Activated CD8-positive, alpha-beta memory T cell treated with anti-CD3 and anti-CD28 coated beads for 1 hour (primary cell): ENCODE measurements at places on chromosomes 5 and 9.

DNA sequence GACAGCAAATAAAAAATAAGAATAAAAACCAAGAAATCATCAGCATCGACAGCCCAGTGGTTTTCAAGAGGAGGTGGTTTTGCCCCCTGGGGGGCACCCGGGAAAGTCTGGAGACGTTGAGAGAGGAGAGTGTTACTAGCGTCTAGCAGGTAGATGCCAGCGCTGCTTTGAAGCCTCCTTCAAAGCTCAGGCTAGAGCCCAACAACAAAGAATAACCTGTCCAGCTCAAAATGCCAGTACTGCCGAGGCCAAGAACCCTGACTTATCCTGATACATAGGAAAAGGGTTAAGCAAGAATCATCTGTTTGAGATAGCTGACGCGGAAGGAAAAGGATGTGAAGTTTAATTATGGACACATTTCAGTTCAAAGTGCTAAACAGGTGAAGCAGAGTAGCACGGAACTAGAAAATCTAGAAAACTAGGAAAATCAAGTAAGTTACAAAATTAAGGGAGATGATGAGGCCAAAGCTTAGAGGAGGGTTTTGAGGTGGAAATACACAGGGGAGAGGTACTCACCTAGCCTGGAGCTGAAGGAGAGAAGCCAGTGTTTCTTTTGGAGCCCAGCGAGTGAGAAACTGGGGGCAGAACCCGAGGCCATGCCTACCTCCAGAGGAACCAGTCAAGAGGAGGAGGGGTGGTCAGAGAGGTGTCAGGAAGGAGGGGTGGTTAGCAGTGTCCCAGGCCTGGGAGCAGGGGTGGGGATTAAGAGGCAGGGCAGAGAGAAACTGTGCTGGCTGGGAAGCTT is 121.0 kb upstream of the RETREG1 start:
- no peak for DNase-seq

DNA sequence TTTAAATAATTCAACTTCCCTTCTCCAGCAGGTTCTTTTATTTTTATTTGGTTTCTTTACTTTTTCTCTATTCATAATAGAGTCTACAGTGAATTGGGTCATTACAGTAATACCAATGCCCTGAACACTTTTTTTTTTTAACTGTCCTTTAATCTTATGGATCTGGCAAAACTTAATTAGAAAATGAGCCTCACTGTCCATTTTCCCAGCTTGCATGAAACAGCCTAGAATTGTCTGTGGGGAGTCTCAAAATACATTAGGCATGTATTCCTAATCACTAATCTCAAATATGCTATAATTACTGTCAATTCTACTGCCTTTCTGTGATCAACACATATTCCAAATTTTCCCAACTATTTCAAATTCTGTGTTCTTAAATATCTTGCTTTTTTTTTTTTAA is 406.8 kb downstream of the ANXA1 start:
- DNase-seq: no peak

DNA sequence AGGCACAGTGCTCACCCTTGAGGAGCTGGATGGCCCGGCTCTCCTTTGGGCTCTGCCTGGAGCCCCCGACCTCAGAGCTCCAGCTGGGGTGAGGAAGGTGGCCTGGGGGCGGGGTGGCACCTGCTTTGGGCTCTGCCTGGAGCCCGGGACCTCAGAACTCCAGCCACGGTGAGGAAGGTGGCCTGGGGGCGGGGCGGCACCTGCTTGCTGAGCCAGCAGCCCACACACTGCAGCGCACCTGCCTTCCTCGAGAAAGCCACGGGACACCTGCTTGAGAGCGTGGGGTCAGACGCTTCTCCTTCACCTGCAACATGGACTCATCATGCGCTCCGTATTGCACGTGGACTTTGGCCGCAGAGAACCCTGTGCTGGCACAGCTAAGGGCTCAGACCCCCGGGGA is 51.8 kb downstream of the IRX2 start:
- DNase-seq: no peak

- DNase-seq: no peak
These were observed 359.6 kb upstream of the SMC2 start for GRCh38 chr9:103734471-103734870.

DNA sequence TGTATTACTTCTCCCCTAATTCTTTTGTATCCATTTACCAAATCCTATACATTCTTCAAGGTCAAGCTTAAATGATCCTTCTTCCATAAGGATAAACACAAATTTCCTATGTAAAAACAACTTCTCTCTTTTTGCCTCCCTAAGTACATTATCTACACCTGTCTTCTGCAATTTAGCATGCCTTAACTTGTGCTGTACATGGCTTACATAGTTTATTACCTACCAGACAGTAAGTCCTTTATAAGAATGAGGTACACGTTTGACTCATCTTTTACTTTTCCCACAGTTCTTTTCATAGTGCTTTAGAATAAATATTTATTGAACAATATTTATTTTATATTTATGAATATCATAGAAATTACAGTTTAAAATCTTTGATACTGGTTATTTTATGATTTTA is 33.4 kb downstream of the GIN1 start:
- no peak for DNase-seq

DNA sequence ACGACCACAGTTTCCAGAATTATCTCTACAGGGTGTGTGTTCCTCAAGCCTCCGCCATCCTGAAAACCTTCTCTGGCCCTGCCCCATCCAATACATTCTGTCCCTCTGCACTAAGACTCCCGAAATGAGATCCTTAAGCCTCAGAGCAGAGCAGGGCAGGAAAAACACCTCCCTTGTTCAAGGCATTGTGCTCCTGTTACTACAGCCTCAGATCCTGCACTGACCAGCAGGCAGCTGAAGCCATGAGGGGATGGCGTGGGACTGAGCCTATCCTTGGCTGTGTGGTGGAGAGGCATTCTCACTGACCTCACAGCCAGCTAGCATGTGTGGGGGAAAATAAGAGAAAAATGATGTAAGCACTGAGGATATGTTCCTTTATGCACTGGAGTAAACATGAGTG is 106.7 kb upstream of the PHYKPL start:
- no peak for DNase-seq

DNA sequence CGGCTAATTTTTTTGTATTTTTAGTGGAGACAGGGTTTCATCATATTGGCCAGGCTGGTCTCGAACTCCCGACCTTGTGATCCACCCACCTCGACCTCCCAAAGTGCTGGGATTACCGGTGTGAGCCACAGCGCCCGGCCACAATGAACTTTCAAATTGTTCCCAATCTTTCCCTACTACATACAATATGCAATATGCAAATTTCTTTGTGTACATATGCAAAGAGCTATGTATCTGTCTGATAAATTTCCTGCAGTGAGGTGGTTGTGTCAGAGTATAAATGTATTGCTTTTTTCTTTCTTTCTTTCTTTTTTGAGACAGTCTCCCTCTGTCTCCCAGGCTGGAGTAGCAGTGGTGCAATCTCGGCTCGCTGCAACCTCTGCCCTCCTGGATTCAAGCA is 48.8 kb upstream of the PLPP1 start:
- DNase-seq: no peak

GRCh38 chr5:59943452-59944113 is 50.1 kb upstream of the PDE4D start:
- no peak for DNase-seq

DNA sequence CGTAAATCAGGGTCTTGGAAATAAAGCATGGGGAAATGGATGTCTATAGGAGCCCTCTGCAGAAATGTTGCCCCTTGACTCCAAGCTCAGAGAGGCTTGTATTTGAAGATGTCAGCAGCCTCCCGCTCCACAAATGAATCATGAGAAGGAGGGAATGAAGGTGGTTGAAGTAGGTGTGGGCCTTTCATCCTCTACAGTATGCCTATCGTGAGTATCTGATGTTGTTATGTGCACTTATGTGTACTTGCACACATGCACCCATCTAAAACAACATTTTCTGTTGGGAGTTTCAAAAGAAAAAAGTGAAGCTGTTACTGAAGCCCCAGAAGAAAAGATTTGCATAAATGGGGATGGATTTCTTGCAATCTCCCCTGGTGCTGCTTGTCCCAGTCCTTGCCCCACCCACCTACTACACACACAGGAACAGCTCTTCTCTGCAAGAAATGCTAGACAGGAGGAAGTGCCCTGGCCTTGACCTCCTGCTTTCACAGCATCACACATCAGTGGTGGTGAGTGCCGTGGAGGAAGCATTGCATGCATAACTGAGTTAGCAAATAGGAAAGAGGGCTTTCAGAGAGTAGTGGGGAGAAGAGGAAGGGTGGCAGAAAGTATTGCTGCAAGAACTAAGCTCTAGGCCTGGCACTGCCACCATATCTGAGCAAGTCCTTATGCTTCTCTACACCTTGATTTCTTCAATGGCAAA is 156.1 kb downstream of the SNX18 start:
- DNase-seq: no peak
